AG09319 (cell line): ENCODE measurements at places on chromosomes 1 and 21.

DNA sequence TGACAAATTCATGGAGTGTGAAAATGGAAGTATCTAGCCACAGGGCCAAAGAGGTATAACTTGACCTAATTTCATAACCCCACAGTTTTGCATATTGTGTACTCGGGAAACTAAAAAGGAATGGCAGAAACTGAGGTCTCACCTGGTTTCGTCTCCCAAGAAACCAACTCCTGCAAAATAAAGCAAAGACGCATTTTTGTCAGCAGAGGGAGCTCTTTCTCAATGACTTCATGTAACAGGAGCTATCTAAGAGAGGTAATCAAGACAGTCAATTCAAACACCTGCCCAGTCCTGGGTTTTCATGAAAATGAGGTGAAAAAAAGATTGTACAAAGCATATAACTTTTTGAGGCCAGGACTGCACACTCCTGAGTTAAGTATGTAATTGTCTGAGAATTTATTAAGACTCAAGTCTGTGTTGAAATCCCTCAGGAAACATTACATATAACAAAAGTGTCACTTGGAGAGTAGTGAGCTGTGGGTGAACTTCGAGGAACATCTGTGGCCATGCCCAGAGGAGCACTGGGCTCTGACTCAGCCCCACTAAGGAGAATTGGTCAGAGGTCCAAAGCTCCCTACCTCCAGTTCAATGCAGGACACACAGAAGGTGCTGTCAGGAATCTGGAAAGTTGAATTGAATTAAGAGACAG lies 17.6 kb downstream of the FCRL4 start:
- DNase-seq, result peak; percentile 10

- DNase-seq, result no peak
These were observed 507 bp downstream of the AK5 start for GRCh38 chr1:77282187-77282865.

- no peak for DNase-seq
These were observed 3.6 kb downstream of the ACTN2 start for GRCh38 chr1:236689713-236690569.

DNA sequence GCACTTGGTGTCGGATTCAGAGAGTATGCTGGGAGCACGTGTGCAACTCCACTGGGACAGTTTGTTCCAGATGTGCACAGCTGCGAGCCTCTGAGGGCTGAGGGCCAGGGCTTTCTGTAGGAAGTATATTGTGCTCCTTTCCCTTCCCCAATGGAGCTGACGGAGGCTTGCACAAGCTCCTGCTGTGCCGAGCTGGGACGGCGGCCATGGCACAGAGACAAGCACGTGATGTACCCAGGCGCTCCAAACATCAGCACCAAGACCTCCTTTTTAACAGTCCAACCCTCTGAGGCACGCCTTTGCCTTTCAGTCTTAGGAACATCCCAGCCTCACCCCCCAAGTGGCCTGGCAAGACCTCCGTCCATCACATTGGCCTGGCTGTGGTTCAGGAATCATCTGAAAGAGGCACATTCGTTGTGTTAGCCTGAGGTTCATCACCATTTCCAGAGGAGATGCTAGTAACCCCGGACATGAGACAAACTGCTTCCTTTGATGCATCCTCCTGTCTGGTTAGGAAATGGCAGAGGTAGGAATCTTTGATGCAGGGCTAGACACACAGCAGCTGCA lies 339.2 kb upstream of the KAZN start:
- DNase-seq, result no peak

GRCh38 chr1:15737324-15738319 lies 1.6 kb downstream of the SLC25A34 start:
- no peak for DNase-seq

DNA sequence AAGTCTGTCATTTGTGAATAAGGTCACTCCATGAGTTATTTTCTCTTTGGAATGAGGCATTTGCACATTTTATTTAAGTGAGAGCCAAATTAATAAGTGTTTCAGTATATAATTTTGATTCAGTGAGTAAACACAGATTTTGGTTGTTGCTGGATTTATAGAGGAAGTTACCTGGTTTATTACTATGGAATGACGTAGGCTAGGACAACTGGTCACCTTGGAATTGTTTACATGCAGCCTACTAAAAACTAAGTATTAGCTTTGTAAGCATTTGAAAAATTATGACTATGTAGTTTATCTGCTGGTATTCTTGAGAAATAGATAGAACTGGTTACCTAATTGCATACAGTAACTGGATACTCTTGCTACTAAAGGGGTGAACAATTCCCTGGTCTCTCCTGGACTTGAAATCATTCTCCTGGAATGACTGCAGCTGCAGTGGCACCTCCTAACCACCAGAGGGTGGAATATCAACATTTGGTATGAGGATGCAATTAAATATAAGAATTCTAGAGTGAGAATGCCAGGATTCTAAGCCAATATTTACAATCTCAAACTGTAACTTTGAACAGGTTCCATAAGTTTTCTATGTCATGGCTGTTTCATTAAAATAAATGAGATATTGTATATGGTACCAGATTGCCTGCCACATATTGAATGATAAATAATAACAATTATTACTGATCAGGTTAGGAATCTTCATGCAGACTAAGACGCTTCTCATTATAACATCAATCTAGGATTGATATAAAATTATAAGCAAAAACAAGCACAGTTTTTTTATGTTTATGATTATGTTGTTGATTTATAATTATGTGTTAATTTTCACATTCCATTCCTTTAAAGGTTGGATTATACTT lies 3.5 kb upstream of the KRTAP27-1 start:
- no peak for DNase-seq

DNA sequence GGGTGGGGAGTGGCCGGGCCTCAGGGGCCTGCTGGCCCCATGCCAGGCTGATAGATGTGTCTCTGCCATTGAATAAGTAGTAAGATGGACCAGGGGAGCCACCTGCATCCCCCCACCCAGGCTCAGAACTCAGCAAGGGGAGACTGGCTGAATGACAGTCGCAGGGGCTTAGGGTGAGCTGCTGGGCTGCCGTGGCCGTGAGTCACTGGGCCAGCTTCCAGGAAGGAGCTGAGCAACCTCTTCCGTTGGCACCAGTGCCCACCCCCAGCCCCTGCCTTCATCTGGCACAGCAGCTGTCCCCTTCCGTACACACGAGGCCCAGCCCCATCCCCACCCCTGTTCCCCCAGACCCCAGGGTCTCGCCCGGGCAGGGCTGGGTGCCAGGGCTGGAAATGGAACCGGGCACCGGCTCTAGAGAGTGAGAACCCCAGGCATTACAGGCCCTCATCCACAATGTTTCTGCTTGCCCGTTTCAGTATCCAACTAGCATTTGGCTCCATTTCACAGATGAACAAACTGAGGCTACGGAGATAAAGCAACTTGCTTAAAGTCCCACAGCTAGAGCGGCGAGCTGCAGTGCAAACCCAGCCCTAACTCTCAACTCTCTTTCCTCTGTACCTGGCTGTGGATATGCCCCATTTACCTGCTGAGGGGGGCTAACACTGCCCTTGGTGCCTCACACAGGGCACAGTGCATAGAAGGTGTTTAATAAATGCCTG lies 10.2 kb downstream of the WNT4 start:
- peak; percentile 10 for DNase-seq

DNA sequence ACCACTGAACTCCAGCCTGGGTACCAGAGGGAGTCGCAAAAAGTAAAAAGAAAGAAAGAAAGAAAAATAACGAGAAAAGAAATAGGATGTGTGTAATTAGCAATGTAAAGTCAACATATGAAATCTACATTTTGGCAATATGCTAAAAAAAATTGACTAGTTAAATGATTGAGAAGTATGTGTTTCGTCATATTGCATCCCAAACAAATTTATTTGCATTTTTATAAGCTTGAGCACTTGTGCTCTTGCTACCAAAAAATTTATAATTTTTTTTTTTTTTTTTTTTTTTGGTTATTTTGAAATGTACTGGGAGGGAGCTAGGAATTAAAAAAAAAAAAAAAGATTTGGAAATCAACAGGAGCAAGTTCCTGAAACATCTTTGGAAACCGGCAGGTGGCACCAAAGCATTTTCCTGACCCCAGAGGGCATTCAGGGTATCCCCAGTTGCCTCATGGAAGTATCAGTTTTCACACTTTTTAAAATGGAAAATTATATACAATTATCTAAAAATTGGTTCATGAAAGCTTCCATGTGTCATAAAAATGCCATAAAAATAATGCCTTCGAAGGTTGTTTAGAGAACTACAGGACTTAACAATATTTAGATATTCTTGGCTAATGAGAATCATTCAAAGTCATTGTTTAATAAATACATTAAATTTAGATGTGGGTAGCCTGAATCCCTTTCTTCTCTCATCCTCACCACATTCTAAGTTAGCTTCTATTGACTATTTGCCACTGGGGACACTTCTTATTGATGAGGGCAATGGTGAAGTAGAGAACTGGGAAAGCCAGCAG lies 4.8 kb upstream of the HEATR1 start:
- DNase-seq, result peak; percentile 15

DNA sequence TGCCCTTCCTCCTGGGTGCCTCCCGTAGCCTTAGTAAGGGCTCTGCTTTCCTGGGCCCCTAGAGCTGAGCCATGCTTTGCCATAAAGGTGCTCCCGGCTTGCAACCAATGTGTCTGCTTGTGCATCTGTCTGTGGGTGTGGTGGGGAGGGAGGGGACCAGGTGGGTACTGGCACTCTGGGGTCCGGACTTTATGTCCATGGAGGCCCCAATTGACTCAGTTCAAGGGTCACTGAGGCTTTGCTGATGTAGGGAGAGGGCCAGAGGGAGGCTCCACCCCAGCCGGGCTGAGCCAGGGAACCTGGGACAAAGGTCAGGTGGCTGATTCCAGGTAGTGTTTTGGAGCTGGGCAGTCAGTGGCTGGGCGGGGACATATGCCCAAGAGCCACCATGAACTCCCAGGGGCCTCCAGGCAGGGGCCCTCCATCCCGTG lies 15.0 kb downstream of the TNFRSF25 start:
- DNase-seq, result no peak

DNA sequence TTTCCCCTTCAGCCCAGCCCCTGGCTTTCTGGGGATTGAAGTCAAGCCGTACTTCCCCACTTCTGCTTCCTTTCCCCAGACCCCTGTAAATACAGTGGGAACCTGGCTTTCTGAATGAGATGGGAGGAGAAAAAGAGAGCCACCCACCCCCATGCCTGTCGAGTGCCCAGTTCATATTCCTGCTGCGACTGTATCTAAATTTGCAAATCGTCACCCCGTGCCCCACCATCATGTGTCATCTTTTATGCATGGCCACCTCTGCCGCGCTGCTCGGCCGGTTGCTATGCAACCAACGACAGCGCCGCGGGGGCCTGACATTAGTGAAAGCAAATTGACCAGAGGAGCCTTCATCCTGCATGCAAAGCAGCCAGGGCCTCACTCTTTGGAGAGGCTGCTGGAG lies 143.0 kb downstream of the ELAVL4 start:
- DNase-seq, result no peak

GRCh38 chr1:151419819-151420218 lies 20.4 kb downstream of the PSMB4 start:
- no peak for DNase-seq

DNA sequence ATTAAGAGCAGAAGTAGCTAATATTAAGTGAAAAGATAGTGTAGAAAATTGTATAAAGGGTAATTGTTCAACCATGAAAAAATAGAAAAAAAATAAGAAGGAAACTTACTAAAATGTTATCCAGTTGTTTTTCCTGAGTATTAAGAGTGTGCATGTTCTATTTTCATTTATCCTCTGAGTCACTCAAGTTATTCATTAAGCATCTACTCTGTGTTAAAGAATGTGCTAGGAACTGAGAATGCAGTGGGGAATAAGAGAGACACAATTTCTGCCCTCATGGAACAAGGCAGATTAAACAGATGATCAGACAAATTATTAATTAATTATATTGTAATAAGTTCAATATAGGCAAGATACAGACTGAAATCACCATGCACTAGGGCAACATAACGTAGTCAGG lies 10.8 kb upstream of the PIGK start:
- DNase-seq, result no peak

- no peak for DNase-seq
These were observed 9.2 kb downstream of the C1orf198 start for GRCh38 chr1:230858918-230859729.

DNA sequence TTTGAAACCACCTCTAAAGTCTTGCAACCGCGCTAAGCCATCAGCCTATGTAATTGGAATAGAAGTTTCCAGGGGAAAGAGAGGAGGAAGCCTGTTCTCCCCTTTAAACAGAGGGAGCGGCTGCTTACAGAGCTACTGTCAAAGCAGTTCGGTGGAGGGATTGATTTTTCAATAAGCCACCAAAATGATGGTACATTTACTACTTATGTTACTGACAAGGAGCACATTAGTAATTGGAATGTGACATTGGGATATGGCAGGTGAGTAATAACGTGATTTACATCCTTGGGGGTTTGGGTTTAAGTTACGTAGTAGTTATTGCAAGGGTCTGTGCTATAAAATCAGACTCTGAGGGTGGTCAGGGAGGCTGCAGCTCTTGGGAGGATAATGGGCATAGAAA lies 257.3 kb downstream of the KAZN start:
- no peak for DNase-seq

GRCh38 chr1:183716286-183716685 lies 63.2 kb upstream of the APOBEC4 start:
- DNase-seq, result no peak

- peak; percentile 72 for DNase-seq
These were observed 56.5 kb upstream of the SELENON start for GRCh38 chr1:25743164-25744139.

DNA sequence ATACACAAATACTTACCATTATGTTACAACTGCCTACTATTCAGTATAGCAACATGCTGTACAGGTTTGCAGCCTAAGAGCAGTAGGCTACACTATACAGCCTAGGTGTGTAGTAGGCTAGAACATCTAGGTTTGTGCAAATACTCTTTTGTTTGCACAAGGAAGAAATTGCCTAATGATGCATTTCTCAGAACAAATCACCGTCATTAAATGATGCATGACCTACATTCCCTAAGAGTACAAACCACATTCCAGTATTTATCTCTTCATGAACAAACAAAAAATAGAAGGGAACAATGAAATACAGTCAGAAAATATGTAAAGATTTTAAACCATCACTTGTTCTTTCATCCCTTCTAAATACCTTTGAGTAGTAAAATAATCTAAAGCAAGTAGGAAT lies 109.7 kb upstream of the HP1BP3 start:
- DNase-seq, result no peak

DNA sequence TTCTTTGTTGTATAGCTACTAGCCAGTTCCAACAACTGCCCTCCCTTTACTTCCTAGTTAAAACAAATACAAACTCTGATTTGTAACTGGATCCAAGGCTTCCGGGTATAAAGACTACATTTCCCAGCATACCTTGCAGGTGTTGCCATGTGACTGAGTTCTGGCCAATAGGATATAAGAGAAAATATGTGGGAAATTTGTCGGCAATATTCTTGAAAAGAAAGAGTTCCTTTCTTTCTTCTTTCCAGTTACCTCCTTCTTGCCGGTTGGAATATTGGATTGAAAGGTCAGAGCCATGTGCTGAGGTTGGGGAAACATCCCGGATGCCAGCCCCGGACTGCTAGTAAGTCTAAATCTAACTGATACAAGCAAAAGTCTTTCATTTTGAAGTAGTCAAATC lies 23.0 kb upstream of the ZBTB40 start:
- DNase-seq, result no peak
